Effector CD8-positive, alpha-beta T cell (primary cell): ENCODE measurements at places on chromosomes 4 and X.

DNA sequence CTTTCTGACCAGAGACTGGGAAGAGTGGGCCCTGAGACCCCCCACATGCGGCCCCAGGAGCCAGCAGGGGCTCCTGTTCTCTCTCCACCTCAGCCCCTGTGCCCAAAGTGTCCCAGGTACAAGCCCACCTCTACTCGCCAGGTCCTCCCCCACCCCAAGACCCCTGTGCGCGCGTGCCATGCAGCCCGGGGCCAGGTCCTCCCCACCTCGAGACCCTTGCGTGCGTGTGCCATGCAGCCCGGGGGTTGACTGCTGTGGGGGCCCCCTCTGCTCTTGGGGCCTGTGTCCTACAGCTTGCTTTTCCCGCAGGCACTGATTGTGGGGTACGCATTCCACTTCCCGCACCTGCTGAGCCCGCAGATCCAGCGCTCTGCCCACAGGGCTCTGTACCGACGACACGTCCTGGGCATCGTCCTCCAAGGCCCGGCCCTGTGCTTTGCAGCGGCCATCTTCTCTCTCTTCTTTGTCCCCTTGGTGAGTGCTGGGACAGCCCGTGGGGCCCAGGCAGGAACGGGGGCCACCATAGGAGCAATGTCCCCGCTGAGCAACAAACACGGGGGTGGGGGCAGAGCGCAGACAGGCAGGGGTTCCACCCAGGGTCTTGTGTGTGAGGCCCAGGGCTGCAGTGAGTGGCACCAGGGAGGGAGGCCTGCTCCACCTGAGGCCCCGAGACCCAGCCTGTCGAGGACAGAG is 20.3 kb downstream of the DGKQ start:
- DNase-seq, result no peak

- no peak for DNase-seq
Measured at GRCh38 chr4:111813555-111814140, 331.6 kb upstream of the FAM241A start.

DNA sequence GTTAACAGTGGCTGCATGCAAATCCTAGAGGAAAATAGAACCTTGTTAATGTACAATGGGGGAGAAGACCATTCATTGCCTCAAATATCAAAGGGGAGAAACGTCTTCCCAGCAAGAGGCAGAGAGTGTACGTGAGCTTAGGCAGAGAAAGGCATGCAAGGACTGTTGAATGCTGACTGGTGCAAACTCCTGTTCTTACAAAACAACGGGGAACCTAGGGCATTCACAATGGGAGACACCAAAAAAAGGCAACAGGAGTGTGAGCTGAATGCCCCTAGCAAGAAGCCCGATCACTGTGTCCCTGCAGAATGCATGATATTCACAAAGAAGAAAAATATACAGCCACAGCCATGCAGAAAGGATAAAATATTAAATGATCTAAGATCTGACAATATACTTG is 184.9 kb downstream of the NSUN7 start:
- no peak for DNase-seq

DNA sequence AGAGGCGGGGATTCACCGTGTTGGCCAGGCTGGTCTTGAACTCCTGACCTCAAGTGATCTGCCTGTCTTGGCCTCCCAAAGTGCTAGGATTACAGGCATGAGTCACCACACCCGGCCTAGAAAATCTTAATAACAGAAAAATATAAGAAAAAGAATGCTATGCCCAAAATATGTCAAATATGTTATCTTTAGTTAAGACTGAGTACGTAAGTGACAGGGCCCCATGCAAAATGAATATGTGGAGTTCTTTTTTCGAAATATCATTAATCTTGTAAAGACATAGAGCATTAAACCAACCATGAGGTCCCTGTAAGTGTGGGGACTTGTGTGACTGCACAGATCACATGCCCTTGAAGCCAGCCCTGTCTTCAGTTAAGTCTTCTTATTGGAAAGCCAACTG is 8.9 kb upstream of the ZNF518B start:
- no peak for DNase-seq

DNA sequence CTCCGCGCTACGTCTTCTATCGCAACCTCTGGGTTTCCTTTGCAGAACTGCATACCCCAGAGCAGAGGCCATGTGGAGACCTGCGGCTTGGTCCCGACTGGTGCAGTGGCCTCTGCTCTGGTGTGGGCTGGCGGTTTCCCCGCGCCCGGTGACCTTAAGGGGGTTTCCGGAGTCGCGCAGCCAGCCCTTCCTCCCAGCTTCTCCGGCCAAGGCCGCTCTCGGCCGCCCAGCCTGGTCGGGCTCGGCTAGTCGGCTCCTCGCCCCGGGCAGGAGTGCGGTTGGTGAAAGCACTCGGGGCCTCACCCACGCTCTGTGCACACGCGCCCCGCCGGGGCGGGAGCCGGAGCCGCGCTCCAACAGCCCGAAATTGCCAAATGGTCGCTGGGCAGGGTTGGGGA is 84.9 kb downstream of the BCOR start:
- DNase-seq, result no peak

- no peak for DNase-seq
Measured at GRCh38 chrX:128862557-128862956, 660.7 kb downstream of the SMARCA1 start.

DNA sequence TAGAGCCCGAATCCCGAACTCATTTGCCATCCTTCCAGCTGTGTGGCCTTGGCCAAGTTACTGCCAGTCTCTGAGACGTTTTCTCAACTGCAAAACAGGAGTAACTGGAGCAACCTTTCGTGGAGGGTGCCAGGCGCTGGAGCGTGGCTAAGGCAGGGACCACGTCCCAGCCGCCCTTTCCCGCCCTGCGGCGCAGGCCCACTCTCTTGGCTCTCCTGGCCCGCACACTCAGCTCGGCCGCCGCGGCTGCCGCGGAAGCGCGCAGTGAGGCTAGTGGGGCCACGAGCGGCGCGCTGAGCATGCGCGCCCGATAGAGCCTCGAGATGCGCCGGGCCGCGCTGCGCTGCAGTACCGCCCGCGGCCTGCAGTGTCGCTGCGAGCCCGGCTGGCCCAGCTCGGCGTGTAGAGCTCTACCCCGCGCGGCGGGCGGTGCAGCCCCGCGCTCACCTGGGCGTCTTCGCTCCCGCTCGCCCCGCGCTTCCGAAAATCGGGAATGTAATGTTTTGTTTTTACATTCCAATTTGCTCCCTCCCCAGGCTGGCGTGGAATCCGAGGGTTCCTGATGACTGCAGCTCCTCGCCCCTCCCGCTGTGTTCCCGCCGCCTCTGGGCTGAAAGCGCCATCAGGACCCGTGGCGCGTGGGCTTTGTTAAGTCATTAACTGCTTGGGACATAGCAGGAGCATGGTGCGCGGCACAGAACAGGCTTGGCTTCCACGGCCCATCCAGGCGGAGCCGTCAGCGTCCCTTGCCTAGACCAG is 4.0 kb upstream of the ZNF518B start:
- DNase-seq, result peak; percentile 55

GRCh38 chr4:55574252-55574651 is 17.8 kb downstream of the PDCL2 start:
- DNase-seq, result no peak
